ENCODE measurements at places on chromosomes 4 and X. TPM values are rescaled to one million over a fixed set of nuclear protein-coding genes. Genes with fewer than 3 reads are reported as not detected.

Gene BEX4
- 13.4 TPM for total RNA-seq

Gene GPR50
- total RNA-seq = not detected

Gene CSAG1
- not detected for total RNA-seq

Gene GUCY1A1
- 0.27 TPM for total RNA-seq

Gene ZFP92
- total RNA-seq = 0.90 TPM

Gene GRIA2
- total RNA-seq = under 0.01 TPM

Gene SNCA
- total RNA-seq = 56.8 TPM

Gene RADX
- 0.09 TPM for total RNA-seq

Gene F8A1
- 0.45 TPM for total RNA-seq

Gene G3BP2
- total RNA-seq = 174 TPM

Gene GABRG1
- total RNA-seq = not detected

Gene TMPRSS11F
- not detected for total RNA-seq

Gene LNX1
- total RNA-seq = 1.0 TPM
